Aorta (tissue), 5 donors: ENCODE measurements at places on chromosomes 13 and 19. TPM values are rescaled to one million over a fixed set of nuclear protein-coding genes. Genes with fewer than 3 reads are reported as not detected.
A peak's percentile ranks its signal among the peaks of the same experiment; 100 is the strongest.

- DNase-seq: no peak
These were observed 1.3 kb upstream of the JUND start for GRCh38 chr19:18282788-18283141.

- DNase-seq: peak; percentile 69
These were observed at the start of gene SLC17A7 for GRCh38 chr19:49441210-49441959. Gene SLC17A7, minus strand, starts transcription at chr19:49441527. Its CDS starts 148 bp downstream, at chr19:49441379.

DNA sequence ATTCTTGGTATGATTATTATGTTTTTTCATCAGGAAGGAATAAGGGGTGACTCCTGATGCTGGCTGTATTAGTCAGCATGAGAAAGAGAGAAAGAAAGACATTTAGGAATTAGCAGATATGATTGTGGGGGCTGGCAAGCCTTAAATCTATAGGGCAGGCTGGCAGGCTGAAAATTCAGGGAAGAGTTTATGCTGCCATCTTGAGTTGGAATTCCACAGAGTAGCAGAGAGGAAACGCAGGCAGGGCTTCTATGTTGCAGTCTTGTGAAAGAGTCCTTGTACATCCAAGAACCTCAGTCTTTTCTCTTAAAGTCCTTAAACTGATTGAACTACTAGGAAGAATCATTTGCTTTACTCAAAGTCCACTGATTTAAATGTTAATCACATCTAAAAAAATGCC is 262.7 kb upstream of the SLC10A2 start:
- no peak for DNase-seq

SYT3 gene
- 0.55 TPM for total RNA-seq

GRCh38 chr13:48626077-48626449 is 27.7 kb upstream of the CYSLTR2 start:
- no peak for DNase-seq

CNN2 gene
- total RNA-seq: 185 TPM

PRX gene
- 4.9 TPM for total RNA-seq

DNA sequence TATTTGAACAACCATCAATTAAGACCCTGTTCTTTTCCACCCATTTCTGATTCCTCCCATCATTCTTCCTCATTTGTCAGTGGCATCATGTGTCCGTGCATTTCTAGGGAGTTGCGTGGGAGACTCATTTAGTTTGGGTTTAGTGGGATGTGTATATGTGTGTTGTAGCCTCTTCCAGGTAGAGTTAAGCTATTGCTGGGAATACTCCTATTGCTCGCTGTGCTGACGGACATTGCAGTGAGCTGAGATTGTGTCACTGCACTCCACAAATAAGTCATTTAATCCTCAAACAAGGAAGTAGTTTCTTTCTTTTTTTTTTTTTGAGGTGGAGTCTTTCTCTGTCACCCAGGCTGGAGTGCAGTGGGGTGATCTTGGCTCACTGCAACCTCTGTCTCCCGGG is 42.2 kb upstream of the RCBTB2 start:
- no peak for DNase-seq

DNA sequence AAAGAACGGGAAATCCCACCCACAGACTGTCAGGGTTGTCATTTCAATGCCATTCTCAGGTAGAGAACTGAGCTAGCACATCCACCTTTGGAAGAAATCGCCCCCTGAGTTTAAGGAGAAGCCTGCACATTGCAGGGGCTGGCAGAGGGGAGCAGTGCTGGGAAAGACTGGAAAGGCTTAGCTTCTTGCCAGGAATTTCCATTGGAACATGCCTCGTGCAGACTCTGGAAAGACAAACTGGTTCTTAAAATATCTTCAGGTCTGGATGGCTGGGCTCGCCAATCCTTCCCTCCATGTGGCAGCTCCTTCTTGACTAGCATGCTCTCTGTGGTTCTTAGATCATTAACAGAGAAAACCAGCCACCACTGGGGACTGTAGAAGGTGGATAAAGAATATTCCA is 414.1 kb downstream of the TSHZ3 start:
- DNase-seq: no peak

DNA sequence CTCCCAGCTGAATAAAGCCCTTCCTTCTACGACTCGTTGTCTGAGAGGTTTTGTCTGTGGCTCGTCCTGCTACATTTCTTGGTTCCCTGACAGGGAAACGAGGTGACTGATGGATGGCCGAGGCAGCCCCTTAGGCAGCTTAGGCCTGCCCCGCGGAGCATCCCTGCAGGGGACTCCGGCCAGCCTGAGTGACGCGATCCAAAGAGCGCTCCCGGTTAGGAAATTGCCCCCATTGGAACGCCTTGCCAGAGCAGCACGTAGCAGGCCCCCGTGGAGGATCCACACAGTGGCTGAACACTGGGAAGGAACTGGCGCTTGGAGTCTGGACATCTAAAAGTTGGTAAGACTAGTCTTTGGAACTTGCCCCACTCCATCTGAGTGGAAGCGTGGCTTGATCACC is 296.8 kb upstream of the SGCG start:
- no peak for DNase-seq

GFY gene
- total RNA-seq: not detected

GRCh38 chr19:38193445-38193844 is 30.6 kb downstream of the DPF1 start:
- DNase-seq: no peak

C19orf81 gene
- not detected for total RNA-seq

GRCh38 chr13:92512852-92513251 is 713.8 kb upstream of the GPC6 start:
- DNase-seq: no peak

DNA sequence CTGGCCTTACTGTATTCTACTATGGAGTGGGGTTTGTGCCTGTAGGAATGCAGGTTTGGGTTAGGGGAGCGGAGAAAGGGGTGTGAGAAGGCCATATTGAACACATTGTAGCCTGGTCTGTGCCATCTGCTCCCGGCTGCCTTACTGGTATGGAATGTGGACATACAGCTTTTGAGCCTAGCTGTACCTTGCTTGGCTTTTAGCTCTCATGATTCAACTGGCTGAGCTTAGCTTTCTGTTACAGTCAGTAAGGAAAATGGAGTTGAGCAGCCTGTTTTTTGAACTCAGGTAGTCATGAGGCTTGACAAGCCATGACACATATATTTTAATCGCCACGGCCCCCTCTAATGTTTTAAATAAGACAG is 41.6 kb downstream of the ARHGAP35 start:
- no peak for DNase-seq

DNA sequence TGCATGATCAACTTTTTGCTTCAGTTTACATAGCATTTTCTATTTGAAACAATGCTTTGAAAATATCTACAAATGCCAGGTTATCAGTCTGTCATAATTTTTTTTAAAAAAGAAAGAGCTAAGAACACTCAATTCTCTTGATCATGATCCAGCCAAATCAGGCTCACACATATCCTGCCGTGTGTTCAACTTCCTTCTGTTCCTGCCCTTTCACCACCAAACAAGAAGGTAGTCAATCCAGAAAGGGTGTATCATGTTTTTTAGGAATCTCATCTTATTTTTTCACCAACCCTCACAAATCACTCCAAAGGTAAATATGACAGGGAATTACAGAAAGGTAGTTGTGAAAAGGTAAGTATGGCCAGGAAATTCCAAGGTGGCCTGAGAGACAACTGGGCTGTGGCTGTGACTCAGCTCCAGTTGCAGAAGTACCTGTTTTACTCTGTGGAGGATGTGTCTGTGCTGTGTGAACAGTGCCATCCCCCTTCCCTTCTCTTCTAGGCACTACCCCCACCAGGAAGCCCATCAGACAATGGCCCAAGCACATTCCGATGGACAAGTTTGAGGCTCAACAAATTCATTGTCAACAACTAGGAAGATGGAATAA is 138.8 kb upstream of the GJB6 start:
- no peak for DNase-seq

GRCh38 chr19:30450835-30451321 is 78.7 kb downstream of the ZNF536 start:
- DNase-seq: no peak

GRCh38 chr13:34156841-34157365 is 339.0 kb downstream of the RFC3 start:
- DNase-seq: peak; percentile 89

GRCh38 chr13:49597043-49597641 is 11.8 kb upstream of the RCBTB1 start:
- no peak for DNase-seq

TTYH1 gene
- 2.2 TPM for total RNA-seq

KLK12 gene
- total RNA-seq: not detected

- no peak for DNase-seq
These were observed 1525.9 kb upstream of the SLC10A2 start for GRCh38 chr13:104592127-104592526.

GRCh38 chr13:87057807-87058520 is 613.2 kb upstream of the SLITRK5 start:
- no peak for DNase-seq

DNA sequence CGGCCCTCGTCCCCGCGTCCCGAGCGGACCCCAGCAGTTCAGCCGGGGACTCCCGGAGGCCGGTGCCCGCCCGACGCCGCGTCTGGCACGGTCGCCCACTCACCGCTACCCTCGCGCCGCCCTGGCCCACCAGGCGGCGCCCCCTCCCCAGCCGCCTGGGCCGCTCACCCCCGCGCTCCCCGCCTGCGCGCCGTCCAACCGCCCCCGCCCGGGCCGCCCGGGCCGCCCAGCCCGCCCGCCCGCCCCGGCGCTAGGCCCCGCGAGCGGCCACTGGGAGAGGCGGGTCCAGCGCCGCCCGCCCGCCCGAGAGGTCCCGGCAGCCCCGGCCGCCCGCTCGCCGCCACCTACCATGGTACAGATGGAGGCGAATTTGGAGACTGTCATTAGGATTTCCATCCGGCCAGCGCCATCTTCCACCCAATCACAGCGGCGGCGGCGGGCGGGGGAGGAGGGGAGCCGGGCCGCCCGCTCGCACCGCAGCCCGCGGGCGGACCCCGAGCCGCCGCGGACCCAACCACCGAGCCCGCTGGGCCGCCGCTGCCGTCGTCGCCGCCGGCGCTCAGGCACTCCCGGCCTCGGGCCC is at the start of gene USP12:
Gene USP12, minus strand, starts transcription at position 568 of the 583 bp plus-strand sequence. Its CDS starts 172 bp downstream, at position 396.
- DNase-seq: peak; percentile 51

DNA sequence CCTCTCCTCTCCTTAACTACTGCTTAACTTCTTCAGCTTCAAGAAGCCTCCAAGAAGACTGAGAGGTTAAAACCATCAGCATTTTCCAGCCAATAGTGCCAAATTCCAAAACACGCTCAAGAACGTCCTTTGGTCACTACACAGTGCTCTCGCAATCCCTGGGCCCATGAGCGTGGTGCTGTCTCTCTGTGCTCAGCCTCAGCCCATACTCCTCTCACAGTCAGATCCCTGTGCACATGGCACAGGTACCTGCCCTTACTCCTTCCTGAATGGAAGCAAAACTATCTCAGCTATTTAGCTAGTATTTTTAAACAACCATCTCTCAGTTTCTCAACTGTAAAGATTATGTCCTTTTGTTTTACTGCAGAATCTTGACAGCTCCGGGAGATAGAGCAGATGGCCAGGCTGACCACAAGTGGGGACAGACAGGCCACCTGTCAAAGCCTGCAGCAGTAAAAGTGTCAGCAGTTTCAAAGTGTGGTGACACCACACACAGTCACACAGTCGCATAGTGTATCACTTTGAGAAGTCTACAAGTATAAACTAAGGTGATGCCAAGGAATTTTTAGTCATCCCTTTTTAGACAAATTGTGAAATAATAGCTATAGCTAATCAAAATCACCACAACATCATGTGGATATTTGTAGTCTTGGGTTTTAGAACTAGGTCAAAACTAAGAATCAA is 35.7 kb downstream of the DZIP1 start:
- DNase-seq: no peak
